ENCODE measurements at places on chromosomes 5 and 9. TPM values are rescaled to one million over a fixed set of nuclear protein-coding genes. Genes with fewer than 3 reads are reported as not detected.
A peak's percentile ranks its signal among the peaks of the same experiment; 100 is the strongest.

DNA sequence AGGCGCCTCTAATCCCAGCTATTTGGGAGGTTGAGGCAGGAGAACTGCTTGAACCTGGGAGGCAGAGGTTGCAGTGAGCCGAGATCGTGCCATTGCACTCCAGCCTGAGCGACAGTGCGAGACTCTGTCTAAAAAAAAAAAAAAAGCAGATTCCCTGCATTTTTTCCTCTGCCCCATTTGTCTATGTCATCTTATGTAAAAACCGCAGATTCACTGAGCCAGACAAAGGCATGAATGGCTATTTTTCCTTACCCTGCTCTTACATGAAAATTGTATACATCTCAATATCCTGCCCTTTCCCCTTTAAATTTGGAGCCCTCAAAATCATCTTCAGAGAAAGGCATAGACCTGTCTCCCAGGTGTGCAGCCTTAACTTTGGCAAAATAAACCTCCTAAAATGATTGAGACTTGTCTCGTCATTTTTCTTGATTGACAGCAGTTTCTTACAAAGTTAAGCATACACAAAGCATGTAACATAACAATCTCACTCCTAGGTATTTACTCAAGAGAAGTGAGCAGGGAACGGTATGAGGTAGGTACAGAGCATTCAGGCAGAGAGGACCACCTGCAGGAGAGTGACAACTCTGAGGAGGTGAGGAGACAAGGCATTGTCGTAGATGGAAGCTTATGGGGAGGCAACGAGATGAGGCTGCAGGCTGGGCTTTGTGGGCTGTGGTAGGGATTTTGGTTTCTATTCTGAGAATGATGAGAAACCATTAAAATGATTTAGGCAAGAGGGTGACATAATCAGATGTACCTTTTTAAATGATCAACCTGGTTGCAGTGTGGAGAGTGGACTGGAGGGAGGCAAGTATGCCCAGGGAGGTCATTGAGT is 65.7 kb upstream of the IL6ST start:
- no peaks in the 10 kb centered on the region for H3K27me3 ChIP-seq
- no peak overlapping the region for H3K4me3 ChIP-seq
- no peak for DNase-seq
- H3K36me3 ChIP-seq: no peaks in the 10 kb centered on the region

DNA sequence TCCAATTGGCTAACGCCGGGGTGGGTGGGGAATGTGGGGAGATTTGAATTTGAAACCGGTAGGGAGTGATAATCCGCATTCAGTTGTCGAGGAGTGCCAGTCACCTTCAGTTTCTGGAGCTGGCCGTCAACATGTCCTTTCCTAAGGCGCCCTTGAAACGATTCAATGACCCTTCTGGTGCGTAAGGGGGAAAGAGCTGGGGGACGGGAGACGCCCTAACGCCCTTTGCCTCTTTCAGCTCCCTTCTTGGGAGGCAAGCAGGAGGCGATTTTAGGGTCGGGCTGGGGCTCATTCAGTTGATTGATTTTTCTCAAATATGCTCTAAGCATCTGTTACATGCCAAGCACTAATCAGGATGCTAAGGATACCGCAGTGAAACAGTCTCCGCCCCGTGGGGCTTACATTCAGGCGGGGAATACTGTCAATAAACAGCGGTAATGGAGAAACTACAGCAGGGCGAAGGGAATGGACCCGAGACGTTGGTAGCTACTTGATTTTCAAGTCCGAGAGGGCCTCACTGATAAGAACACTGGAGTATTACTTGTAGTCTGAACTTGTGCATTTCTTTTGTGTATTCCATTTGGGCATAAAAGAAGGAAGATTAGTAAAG is at the start of gene HMMR:
TSS of gene HMMR (plus strand) at position 71 of the 610 bp plus-strand sequence. CDS start at position 132, 61 bp downstream.
- H3K4me3 ChIP-seq: peak within 1 kb of the TSS; percentile 69
- H3K4me1 ChIP-seq: no peaks in the 10 kb centered on the region
- H3K27me3 ChIP-seq: no peaks in the 10 kb centered on the region

DNA sequence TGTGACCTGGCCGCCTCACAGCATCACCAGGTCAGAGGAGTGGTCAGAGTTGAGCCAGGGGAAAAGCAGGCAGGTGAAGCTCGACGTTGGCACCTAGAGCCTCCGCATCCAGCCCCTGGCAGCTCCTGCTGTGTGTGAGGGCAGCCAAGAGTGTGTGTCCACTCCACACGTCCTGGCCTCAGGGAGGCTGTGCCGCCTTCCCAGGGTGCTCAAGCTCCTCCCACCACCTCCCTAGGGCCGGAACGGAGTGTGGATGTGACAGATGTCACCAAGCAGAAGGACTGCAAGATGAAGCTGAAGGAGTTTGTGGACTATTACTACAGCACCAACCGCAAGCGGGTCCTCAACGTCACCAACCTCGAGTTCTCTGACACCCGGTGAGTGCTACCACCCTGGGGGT is 72.5 kb downstream of the PHF2 start:
- H3K4me1 ChIP-seq: no peaks in the 10 kb centered on the region
- no peak overlapping the region for H3K27ac ChIP-seq
- H3K36me3 ChIP-seq: peaks cover 7% of the 10 kb centered on the region
- H3K4me3 ChIP-seq: no peak overlapping the region

- H3K36me3 ChIP-seq: no peaks in the 10 kb centered on the region
- no peak for DNase-seq
- H3K27me3 ChIP-seq: no peaks in the 10 kb centered on the region
- H3K27ac ChIP-seq: no peak overlapping the region
- H3K4me1 ChIP-seq: no peaks in the 10 kb centered on the region
Observed at GRCh38 chr5:111398013-111398412, 114.3 kb downstream of the STARD4 start.

- no peaks in the 10 kb centered on the region for H3K27me3 ChIP-seq
- no peak for DNase-seq
- no peak overlapping the region for H3K27ac ChIP-seq
- no peaks in the 10 kb centered on the region for H3K4me1 ChIP-seq
Observed at GRCh38 chr5:77213601-77214000, 3.1 kb downstream of the PDE8B start.

DNA sequence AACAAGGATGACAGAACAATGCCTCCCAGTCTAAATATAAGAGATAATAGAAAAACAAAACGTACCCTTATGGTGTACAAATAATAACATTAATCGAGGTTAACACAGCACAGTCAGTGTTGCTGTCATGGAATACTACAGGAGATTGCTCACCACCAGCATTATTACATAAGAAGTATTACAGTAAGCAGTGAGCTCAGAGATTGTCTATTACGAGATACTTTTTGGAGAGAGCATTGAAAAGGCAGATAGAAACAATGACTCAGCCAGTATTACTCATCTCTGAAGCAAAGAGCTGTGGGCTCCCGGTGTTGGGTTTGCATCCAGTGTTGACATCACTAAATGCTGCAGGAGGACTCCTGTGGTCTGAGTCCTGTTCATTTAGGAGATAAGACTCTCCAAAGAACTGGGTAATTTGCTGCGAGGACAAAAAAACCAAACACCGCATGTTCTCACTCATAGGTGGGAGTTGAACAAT is 191.9 kb upstream of the SEMA6A start:
- no peak overlapping the region for H3K27ac ChIP-seq
- H3K27me3 ChIP-seq: no peaks in the 10 kb centered on the region
- no peaks in the 10 kb centered on the region for H3K36me3 ChIP-seq
- peak; percentile 23 for DNase-seq

DNA sequence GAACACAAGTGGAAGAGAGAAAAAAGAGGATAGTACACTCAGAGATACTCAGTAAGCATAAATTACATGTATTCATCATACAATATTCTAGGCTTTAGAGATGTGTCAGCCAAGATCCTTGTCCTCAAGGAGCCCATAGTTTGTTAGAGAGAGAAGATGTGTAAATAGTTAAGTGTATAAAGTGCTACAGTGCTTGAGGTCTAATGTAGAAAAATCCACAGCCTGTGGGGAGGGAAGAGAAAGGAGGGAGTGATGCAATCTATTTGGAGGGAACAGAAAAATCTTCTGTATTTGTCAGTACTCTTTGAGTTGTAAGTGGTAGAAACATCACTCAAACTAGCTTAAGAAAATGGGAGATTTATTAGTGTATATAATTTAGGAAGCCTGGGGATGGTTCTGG is 81.9 kb downstream of the PALM2AKAP2 start:
- H3K36me3 ChIP-seq: no peaks in the 10 kb centered on the region
- H3K27me3 ChIP-seq: no peaks in the 10 kb centered on the region
- H3K4me1 ChIP-seq: no peaks in the 10 kb centered on the region

DNA sequence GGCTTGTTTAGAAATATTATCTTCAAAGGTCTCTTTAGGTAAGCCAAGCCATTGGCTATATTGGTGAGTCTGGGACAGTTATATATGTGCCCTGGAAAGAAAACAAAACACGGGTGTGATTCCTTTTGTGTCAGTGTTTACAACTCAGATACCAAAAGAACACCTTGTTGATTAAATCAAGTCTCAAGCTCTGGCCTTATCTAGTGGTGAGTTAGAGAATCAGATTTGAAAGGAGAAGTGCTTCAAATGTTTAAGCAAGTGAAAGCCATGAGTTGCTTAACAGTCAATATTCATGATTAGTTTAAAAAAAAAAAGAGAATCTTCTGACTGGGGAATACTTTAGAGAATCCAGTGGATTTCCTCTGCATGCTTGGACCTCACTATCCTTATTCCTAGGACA is 68.3 kb downstream of the IQGAP2 start:
- H3K27me3 ChIP-seq: no peaks in the 10 kb centered on the region
- no peak overlapping the region for H3K27ac ChIP-seq
- H3K4me1 ChIP-seq: no peaks in the 10 kb centered on the region
- no peaks in the 10 kb centered on the region for H3K36me3 ChIP-seq
- no peak overlapping the region for H3K4me3 ChIP-seq
- DNase-seq: no peak

GRCh38 chr9:8085986-8086385 is 286.4 kb upstream of the DMAC1 start:
- H3K4me3 ChIP-seq: no peak overlapping the region
- H3K27me3 ChIP-seq: no peaks in the 10 kb centered on the region

- no peaks in the 10 kb centered on the region for H3K4me1 ChIP-seq
- DNase-seq: no peak
- no peak overlapping the region for H3K4me3 ChIP-seq
Observed at GRCh38 chr9:126773004-126773607, 31.7 kb upstream of the ZBTB43 start.

- H3K4me1 ChIP-seq: peaks cover 3% of the 10 kb centered on the region
- H3K36me3 ChIP-seq: no peaks in the 10 kb centered on the region
- H3K27me3 ChIP-seq: no peaks in the 10 kb centered on the region
- no peak for DNase-seq
Observed at GRCh38 chr5:151661968-151662732, 24.6 kb downstream of the SPARC start.

DNA sequence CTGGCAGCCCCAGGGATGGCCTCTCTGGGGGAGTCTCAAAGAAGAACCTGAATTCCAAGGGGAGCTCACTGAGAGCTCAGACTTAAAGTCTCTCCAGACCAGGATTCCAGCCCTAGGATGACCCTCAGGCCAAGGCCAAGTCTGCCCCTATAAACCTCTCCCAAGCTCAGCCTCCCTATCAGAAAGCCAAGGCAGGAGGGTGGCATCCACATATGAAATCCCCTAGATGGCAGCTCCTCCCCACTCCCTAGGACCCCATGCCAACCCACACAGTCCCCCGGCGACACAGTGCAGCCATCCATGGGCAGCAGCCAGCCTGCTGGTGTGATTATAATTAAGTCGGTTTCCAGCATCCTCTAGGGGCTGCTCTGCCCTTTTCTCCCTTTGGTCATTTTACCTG is 269.9 kb downstream of the CDK5RAP2 start:
- H3K36me3 ChIP-seq: no peaks in the 10 kb centered on the region
- no peaks in the 10 kb centered on the region for H3K27me3 ChIP-seq
- no peak for DNase-seq
- no peak overlapping the region for H3K27ac ChIP-seq

DNA sequence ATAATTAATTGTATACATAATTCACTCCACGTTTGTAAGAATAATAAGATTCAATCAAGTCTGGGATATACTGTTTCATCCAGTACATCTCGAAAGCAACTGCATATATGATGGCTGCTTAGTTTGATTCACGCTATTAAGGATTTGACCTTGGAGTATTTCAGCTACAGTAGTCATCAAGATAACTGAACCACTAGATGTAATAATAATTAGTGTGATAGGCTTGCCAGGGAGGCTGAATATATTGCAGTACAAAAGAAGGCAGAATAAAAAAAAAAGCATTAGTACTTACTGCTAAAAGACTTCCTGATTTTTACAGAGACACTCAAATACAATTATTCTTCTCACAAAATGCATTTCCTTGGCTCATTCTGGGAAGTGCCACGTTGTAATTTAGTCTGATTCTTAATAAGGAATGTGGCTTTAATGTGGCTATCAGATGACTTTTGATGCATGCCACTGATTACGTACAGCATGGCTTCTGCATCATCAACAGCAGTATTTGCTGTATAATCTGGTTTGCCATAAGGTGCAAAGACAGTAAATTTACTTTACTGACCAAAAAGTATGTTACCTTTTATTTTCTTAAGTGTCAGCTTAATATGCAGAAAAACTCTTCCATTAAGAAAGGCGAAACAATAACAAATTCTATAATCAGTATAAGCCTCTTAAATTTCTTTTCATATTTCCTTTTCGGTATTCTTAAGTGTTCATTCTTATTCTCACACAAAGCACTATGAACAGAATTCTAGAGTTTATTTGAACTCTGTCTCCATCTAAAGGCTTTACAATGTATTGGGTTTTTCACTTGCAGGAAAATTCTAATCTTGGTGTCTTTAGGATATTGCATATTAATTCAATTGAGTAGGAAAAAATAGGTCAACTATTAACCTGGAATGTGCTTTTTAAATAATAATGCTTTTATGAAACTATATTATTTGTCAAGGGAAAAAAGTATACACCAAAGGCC is 166.4 kb downstream of the SLF1 start:
- no peaks in the 10 kb centered on the region for H3K36me3 ChIP-seq
- H3K4me1 ChIP-seq: no peaks in the 10 kb centered on the region
- no peak for DNase-seq
- no peak overlapping the region for H3K4me3 ChIP-seq

DNA sequence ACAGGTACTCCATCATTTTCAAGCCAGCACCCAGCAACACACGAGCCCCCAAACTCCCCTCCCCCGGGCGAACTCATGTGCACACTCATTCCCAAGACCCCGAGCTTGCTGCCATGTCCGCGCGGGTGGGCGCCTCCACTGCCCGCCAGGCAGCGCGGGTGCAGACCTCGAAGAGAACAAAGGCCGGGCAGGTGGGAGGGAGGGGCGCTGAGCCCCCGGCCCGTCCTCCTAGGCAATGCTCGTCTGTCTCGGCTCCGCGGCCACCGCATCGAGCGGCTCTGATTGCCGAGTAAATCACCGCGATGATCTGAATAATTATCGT is 47.1 kb upstream of the PSD2 start:
- no peaks in the 10 kb centered on the region for H3K36me3 ChIP-seq
- H3K27me3 ChIP-seq: peaks cover 19% of the 10 kb centered on the region
- DNase-seq: no peak
- H3K4me1 ChIP-seq: peaks cover 5% of the 10 kb centered on the region

The TOMM5 gene
- total RNA-seq: 72.0 TPM

The ADGRV1 gene
- total RNA-seq: 85.2 TPM

The FBXW5 gene
- total RNA-seq: 126 TPM

The GLIPR2 gene
- 16.5 TPM for total RNA-seq

The NOXA1 gene
- 4.6 TPM for total RNA-seq

The TCF7 gene
- total RNA-seq: 8.0 TPM

The PRRT1B gene
- not detected for total RNA-seq

The C1QTNF2 gene
- total RNA-seq: 0.48 TPM

The NADK2 gene
- 31.8 TPM for total RNA-seq

The PDE6A gene
- total RNA-seq: 0.15 TPM

The NTNG2 gene
- total RNA-seq: 1.9 TPM

The ADAMTS2 gene
- total RNA-seq: 19.7 TPM

The SPINK14 gene
- total RNA-seq: not detected

The LRRC19 gene
- 0.66 TPM for total RNA-seq

The FSTL4 gene
- 0.88 TPM for total RNA-seq

The FAM221B gene
- total RNA-seq: not detected

The SLC28A3 gene
- total RNA-seq: 10.5 TPM

The HTR4 gene
- total RNA-seq: not detected

The GDNF gene
- 0.15 TPM for total RNA-seq
